Stimulated activated CD4-positive, alpha-beta T cell treated with anti-CD3 and anti-CD28 coated beads, Interleukin-2, amount 100 ng/mL, for 4 hours (primary cell): ENCODE measurements at places on chromosomes 6 and 20.

- no peak for DNase-seq
Measured at GRCh38 chr6:11241154-11241792, 8.8 kb upstream of the NEDD9 start.

DNA sequence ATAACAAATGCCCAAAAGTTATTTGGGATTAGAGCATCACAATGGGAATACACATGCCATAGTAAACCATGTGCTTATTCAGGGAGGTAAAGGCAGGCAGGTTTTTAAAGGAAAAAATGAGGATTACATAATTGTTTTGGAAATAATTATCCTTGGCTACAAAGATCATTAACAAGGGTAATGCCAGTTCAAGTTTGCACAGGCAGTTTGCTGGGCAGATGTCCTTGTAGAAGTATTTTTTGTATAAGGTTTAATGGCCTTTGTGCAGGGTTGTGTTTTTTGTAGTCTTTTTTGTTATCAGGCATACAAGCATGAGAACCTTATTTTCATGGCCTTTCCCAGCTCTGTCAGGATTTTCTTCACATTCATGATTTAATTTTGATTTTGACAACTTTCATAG lies 24.7 kb downstream of the FBXO9 start:
- DNase-seq, result no peak

DNA sequence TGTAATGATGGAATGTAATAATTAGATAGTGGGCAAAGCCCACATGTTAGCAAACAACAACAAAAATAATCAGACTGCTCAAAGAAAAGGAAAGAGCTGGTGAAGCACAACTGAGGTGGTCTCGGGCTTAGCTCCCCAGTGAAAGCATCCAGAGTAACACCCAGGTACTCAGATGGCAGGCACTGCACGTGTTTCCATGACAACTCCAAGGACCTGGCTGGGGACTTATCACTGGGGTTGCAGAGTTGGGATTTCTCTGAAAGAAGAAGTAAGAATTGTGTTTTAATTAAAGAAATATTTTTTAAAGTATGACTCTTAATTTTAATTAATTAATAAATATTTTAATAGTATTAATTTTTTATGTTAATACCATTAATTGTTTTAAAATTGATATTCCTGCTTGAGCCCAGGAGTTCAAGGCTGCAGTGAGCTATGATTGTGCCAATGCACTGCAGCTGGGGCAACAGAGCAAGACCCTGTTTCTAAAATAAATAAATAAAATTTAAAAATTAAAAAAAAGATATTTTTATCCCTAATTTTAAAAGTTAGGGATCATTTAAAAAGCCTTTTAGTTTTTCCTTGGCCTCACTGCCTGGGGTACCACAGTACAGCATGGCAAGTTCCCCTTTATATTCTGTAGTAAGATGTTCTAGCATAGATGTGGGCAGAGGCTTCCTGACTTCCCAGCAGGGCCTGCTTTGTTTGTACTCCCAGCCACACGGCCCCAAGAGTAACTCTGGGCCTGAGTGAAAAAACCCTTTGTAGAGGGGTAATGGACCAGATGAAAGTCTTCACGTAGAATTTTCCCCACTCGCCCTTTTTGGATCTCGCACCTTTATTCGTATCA lies 42.2 kb upstream of the UST start:
- no peak for DNase-seq

DNA sequence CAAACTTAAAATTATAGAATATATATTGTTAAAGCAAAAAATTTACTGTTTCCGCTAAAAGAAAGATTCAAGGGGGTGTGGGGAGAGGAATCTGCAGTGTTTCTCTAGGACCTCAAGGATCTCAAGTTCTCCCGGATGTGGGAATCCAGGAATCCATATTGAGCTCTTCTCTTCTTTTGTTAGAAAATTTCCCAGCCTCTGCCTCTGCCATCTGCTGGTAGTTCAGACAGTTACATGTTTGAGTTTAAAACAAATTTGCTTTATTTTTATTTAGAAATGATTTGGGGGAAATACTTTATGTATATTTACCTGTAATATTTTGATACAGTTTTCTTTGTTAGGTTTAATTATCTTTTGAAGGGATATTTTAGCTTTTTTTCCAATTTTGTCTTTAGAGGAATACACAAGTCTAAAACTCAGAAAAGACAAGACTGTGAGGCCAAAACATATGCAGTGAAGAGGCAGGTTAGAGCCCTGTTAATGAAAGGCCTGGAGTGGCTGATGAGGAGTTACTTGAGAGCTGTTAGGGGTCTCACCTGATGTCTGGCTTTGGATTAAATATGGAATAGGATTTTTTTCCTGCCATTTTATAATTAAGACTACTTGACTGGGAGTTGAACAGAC lies 268.8 kb downstream of the ARID1B start:
- DNase-seq, result no peak

DNA sequence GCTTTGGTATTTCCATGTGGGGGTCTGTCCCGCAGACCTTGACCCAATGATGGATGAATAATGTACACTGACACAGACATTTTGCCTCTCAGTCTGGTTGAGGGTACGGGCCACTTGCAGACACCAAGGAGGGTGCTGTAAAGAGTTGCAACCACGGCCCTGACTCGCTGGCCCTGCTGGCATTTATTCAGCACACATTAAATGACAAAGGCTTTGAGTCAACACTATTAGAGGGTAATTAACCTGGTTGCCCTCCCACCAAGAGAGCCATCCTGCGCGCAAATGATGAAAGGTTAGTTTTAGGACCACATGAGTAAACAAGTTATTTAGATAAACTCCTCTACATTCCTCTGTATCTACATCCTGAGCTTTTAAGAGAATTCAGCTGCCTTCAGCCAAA lies 308.9 kb upstream of the MMS22L start:
- DNase-seq, result no peak

DNA sequence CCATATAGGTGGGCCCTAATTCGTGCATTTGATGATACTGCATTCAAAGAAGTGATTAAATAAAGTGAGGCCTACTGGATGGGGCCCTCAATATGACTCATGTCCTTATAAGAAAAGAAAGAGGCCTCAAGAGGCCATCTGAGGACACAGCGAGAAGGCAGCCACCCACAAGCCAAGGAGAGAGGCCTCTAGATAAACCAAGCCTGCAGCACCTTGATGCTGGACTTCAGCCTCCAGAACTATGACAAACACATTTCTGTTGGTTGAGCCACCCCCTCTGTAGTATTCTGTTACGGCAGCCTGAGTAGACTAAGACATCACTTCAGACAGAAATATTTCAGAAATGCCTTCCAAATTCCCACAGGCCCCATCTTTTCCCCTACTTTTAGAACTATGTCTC lies 82.5 kb upstream of the PLEKHG1 start:
- no peak for DNase-seq

- DNase-seq, result no peak
Measured at GRCh38 chr6:82741996-82742385, 323.6 kb downstream of the UBE3D start.

DNA sequence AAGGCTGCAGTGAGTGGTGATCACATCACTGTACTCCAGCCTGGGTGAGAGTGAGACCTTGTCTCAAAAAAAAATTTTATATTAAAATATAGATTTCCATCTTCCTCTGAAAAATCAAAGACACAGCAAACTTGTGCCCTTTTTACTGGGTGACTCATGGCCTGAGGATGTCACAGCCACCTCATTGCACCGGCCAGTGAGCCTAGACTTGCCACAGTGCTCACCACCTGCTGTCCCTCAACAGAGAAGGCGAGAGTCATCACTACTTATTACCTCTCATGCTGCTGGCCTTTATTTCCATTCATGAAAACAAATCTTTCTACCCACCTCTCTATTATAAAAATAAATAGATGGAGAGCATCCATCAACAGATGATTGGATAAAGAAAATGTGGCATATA lies 295.8 kb downstream of the PREX1 start:
- DNase-seq, result no peak

- no peak for DNase-seq
Measured at GRCh38 chr6:117034971-117035370, 157.9 kb downstream of the RFX6 start.

- no peak for DNase-seq
Measured at GRCh38 chr20:14193885-14194284, 143.5 kb downstream of the FLRT3 start.

DNA sequence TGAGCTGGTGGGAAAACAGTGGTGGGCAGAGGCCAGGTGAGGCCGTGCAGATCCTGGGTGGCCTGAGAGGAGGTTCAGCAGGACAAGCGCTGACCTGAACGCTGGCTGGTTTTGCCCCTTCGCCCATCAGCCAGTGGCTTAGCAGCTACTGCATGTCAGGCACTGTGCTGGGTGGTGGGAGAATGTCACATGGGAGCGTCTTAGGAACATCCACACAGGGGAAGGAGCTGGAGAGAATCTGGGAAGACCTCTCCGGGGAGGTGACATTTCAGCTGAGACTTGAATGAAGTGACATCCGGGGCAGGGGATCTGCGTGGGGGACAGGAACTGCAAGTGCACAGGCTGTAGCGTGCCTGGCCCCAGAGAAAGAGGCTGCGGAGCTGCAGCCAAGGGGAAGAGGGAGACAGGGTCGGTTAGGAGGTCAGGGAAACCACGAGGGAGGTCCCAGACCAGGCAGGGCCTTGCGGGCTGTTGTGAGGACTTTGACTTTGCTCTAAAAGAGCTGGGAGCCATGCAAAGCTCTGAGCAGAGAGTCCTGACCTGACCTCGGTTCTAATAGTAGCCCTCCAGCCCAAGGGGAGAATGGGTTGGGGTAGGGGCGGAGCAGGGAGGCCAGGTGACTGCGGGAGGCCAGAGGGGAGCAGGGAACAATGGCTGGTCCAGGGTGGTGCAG lies 156.8 kb upstream of the PTPN1 start:
- DNase-seq, result no peak

DNA sequence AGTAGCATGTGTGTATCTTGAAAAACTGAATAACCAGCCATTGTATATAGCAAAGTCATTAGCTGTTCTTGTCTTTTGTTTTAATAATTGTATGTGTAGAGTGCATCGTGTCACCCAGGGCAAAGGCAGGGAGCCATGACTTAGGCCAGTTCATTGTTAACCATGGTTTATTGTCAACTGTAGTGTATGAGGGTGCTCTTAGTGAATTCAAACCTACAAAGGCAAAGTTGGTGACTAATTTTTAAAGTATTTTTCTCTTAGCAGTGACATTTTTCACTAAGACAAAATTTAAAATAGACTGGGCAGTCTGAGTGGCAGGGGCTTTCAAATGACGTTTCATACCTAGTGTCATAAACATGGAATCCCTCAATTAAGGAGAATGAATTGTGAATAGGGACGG lies 79.0 kb downstream of the TULP4 start:
- no peak for DNase-seq
